CD4-positive, alpha-beta memory T cell (primary cell): ENCODE measurements at places on chromosomes 1 and 21. TPM values are rescaled to one million over a fixed set of nuclear protein-coding genes. Genes with fewer than 3 reads are reported as not detected.

XCL2 gene
- total RNA-seq = not detected

C1orf21 gene
- 0.61 TPM for total RNA-seq

FCRLB gene
- total RNA-seq = 1.2 TPM

GOLT1A gene
- total RNA-seq = 0.39 TPM

HRNR gene
- not detected for total RNA-seq

SHISA4 gene
- total RNA-seq = 0.58 TPM

ZNF678 gene
- 8.4 TPM for total RNA-seq

GJA5 gene
- total RNA-seq = not detected

FTCD gene
- 1.7 TPM for total RNA-seq

TMPRSS2 gene
- not detected for total RNA-seq

ZBTB8B gene
- not detected for total RNA-seq

DNAI4 gene
- total RNA-seq = 11.4 TPM

ESRRG gene
- not detected for total RNA-seq

CHIA gene
- not detected for total RNA-seq

NBPF14 gene
- total RNA-seq = 26.0 TPM

SLC9C2 gene
- total RNA-seq = not detected

MATN1 gene
- total RNA-seq = not detected

DHDDS gene
- 44.4 TPM for total RNA-seq

DCST1 gene
- total RNA-seq = 0.14 TPM

RXRG gene
- not detected for total RNA-seq

CRABP2 gene
- 0.61 TPM for total RNA-seq

GPR25 gene
- total RNA-seq = 7.7 TPM

DEDD gene
- total RNA-seq = 39.1 TPM

ETNK2 gene
- total RNA-seq = 3.2 TPM

OPRD1 gene
- not detected for total RNA-seq
